Amniotic epithelial cell (primary cell): ENCODE measurements at places on chromosomes 2 and 18.

DNA sequence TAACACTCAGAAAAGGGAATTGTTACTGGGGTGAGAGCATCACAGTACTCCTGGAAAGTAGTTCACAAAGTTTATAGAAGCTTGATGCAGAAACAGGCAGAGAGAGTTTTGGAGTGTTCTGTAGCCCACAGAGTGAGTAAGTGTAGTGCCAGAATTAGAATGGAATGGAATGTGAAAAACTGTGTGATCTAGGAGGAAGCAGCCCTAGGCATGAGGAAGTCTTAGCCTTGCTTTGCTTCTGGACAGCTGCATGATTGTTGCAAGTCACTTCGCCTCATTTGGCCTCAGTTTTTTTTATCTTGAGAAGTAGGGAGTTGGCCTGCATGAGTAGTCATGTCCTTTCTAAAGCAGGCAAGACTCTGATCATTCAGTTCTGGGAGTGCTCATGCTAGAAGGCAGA is 10.9 kb downstream of the SERPINB12 start:
- peak; percentile 77 for DNase-seq

- DNase-seq: no peak
Observed at GRCh38 chr2:231720292-231720986, 12.1 kb downstream of the PTMA start.

DNA sequence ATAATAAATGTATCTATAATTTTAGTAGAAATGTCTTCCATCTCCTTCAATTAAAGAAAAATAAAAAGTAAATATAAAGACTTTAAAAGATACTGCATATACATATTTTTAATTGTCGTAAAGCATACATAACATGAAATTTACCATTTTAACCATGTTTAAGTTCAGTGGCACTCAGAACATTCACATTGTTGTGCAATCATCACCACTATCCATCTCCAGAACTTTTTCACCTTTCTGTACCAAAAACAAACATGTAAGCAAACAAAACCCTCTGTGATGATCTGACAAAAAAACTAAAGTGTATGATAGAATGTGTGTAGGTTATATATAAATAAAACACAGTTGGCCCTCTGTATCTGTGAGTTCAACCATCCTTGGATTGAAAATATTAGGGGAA is 13.4 kb upstream of the DCTN1 start:
- DNase-seq: no peak

- DNase-seq: no peak
Observed at GRCh38 chr2:32290000-32290339, 12.3 kb downstream of the YIPF4 start.

GRCh38 chr2:173571887-173572680 is 217.4 kb downstream of the CDCA7 start:
- no peak for DNase-seq

- no peak for DNase-seq
Observed at GRCh38 chr18:79418642-79419041, 22.9 kb downstream of the NFATC1 start.

DNA sequence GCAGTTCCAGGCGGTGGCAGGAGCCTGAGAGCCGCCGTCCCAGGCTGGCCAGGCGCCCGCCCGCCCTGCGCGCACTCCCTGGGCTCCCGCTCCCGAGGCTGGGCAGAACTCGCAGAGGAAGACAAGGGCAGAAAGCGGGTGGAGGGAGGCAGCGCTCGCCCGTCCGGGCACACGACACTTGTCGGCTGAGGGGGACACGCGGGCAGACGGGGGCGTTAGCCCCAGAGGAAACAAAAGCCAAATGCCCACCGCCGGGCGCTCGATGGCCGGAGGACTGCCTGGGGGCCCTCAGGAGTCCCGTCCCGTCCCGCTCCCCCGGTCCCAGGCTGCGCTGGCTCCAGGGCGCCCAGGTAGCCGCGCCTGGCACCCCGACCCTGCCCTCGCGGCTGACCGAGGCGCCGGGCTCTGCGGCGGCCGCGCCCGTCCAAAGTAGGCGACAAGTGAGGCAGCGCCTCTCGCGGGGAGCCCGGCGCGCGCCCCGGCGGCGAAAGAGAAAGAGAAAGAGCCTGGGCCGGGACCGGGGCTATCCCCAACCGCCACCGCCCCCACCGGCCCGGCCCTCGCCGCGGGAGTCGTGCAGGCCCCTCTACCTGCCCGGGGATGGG is 491 bp downstream of the L3MBTL4 start:
- no peak for DNase-seq

DNA sequence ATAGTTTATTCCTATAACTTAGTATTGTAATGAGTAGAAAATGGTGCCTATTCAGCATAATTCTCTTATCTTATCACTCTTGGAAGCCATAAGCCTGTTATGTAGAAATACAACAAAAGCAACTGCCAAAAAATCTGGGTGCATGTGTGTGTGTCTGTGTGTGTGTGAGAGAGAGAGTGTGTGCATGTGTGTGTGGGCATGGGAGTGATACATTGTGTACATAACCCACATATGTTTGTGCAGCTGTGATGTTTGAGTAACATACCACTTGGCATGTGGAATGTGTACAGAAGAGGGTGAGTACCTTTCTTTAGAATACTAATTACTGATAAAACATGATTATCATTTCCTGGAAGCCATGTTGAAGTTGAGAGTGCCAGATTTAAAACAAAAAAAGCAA is 642.3 kb upstream of the SYT4 start:
- DNase-seq: peak; percentile 30

DNA sequence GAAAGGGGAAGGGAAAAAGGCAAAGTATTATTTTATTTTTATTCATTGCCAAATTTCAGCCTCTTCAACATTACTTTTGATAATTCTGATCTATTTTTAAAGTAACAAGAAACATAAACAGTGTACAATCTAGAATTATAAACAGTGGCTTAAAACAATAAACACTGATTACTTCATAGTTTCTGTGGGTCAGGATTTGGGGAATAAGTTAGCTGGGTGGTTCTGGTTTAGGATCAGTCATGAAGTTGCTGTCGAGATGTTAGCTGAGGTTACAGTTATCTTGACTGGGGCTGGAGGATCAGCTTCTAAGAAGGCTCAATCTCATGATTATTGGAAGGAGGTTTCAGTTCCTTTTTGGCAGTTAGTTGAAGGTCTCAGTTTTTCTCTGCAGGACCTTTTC is 109.2 kb downstream of the SCN2A start:
- no peak for DNase-seq

DNA sequence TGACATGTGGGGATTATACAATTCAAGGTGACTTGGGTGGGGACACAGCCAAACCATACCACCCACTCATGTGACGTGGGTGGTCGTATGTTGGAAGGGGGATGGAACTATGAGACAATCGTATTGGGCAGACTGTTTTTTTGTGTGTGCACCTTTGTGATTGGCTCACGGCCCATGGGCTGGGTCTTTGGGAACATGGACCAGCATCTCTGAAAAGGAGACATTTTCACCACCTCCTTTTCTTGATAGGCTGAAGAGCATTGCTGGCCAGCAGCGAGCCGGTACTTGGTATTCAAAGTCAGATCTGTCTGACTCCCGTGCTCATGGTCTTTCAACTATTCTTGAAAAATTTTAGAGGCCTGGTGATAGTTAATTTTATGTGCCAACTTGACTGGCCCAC is 62.1 kb downstream of the DIPK1C start:
- DNase-seq: no peak

DNA sequence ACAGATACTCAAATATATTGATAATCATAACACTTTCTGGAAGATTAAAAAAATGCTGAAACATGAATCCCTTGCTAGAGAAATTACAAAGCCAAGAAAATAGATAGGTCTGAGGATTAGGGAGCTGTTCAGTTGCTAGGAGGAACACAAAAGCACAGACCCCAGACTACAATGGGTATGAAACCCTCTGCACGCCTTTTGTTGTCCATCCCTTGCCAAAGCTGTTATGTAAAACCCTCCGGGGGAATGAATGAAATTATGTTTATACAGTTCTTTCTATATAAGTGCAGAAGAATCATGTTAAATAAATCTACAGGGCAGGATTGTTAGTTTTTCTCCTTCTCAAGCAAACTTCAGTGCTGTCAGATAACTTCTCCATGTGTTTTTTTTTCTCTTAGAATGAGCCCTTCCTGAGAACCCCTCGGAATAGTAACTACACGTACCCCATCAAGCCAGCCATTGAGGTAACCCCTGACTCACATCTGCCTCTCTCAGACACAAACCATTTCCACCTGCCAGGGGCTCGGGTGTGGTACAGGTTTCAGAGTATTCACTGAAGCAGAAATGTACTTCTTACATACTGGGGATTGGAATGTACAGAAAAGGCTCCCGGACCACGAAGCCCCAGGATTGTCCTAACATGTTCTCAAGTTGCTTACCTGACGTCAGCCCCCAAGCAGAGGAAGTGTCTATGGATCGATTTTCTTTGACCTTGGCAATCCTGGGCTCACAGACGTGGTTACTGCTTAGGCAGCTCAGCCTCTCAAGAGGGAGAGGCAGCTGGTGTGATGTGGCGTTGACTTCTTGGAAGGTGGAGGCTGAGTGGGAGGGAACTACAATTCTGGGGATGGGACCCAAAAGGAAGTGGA is 118.0 kb downstream of the PLB1 start:
- peak; percentile 51 for DNase-seq

DNA sequence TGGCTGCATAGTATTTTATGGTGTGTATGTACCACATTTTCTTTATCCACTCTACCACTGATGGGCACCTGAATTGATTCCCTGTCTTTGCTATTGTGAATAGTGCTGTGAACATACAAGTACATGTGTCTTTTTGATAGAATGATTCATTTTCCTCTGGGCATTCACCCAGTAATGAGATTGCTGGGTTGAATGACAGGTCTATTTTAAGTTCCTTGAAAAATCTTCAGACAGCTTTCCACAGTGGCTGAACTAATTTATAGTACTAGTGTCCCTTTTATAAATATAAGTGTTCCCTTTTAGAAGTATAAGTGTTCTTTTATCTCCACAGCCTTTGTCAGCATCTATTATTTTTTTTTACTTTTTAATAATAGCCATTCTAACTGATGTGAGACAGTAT is 303.9 kb upstream of the EPHA4 start:
- no peak for DNase-seq

- DNase-seq: peak; percentile 73
Observed at GRCh38 chr2:202831242-202832220, 40.0 kb downstream of the ICA1L start.

DNA sequence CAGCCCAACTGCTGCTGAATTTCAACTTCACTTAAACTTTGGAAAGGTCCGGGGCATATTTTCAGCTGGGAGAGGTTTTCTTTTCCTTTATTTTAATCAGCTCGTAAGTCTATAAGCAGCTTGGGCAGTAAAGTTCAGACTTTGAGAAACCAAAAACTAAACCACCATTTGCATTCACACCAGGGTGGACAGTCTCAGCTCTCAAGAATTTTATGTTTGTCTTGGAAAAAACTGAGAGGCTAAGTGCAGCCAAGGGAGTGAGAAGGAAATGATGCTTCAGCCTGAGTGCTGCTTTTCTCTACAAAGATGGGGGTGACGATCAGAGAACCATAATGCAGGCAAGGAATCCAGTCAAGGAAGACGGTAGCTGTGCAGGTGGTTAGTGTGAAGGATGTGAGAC is 30.2 kb downstream of the MCFD2 start:
- no peak for DNase-seq

GRCh38 chr18:9849407-9850283 is 36.1 kb upstream of the TXNDC2 start:
- no peak for DNase-seq

DNA sequence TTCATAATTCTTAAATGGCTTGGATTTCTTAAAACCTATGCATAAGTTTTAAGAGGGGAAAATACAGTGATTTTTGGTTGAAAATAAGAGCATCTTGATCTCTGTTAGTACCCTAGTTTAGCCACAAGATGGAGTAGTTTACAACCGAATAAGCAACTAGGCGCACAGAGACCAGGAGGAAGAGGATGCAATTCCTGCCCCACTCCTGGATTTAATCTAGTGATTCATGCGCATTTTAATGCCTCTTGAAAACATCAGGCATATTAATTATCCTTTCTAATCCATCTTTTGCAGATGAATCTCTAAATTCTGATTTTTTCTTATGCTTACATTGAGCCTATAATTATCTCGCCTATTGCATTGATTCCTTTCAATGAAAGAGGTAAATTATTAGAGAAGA is 76.7 kb downstream of the MRPS9 start:
- DNase-seq: peak; percentile 71

DNA sequence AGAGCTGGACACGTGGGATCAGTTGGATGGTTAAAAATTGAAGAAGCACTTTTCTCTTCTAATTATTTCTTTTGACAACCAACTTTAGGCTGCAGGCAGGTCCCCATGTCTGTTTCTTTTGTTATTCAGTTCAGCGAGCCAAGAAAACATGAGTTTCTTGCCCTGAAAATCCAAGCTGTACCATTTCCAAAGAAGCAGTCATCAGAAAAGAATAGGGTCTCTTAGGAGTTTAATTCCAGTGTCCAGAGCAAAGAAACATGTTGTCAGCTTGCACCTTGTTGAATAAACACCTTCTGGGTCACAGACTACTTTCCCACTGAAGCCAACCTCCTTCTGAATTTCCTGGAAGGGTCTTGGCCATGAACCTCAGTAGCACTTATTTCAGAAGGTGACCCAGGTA is 170.5 kb upstream of the COPS8 start:
- no peak for DNase-seq
